Skeletal muscle cell (primary cell): ENCODE measurements at places on chromosomes 1 and 21.

DNA sequence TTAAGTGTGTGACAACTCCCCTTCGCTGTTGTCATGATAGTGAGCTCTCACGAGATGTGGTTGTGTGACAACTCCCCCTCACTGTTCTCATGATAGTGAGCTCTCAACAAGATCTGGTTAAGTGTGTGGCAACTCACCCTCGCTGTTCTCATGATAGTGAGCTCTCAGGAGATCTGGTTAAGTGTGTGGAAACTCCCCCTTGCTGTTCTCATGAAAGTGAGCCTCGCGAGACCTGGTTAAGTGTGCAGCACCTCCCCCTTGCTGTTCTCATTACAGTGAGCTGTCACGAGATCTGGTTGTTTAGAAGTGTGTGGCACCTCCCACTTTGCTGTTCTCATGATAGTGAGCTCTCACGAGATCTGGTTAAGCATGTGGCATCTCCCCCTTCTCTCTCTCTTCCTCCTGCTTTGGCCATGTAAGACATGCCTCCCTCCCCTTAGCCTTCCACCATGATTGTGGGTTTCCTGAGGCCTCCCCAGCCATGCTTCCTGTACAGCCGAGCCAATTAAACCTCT, 25.1 kb upstream of the LSS start:
- no peak for DNase-seq

GRCh38 chr1:26993237-26994019, at the start of gene TRNP1:
TSS of gene TRNP1 (plus strand) at chr1:26993692. CDS start at chr1:26993787, 95 bp downstream.
- DNase-seq, result peak; percentile 45

DNA sequence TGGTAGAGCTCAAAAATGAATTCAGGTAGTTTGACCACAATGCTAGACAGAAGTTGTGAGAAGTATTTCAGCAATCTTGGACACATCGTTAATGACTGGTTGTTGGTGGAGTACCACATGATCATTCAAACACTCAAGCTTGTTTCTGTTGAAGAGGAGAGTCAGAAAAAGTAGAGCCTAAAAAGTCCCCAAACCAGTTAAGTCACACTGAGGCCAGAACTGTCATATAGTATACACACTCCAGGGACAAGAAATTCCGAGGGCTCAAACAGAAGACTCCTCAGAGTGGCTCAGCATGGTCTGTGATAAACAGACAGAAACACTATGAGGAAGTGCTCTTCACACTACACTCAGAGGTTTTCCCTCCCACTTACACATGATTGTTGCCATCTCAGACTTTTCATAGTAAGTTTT, 5.8 kb downstream of the TRIM33 start:
- DNase-seq, result no peak

DNA sequence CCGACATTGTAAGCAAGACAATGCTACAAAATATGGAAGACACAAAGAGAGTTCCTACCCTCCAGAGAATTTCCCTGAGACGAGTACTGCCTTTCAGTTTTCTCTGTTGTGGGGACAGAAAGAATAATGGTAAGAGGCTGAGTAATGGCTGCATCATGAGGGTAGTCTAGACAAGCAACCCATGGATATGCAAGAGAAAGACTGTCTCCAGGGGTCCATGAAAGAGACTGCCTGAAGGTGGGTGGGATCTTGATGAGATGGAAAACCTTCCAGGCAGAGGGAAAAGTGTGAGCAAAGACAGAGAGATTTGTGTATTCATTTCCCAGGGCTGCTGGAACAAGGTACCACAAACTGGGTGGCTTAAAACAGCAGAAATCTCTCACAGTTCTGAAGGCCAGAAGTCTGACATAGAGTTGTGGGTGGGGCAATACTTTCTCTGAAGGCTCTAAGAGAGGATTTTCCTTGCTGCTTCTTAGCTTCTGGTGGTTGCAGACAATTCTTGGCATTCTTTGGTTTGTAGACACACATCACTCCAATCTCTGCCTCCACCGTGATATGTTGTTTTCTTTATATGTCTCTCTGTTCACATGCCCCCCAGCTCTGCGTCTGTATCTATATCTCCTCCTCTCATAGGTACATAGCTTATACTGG, 41.4 kb downstream of the ANP32E start:
- no peak for DNase-seq

DNA sequence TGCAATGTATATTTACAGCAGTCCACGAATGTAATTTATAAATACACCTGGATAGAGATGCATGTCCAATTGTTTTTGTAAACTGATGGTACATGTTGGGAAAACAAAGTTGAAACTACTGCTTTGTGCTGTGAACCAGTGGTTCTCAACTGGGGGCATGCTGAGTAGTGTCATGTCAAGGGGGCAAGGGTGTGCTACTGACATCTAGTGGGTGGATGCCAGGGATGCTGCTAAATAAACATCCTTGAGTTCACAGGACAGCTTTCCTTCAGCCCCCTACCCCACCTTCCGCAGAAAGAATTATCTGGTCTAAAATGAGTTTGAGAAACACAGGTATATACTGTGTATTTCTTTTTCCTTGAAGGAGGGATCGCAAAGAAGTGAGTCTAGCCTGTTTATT, 95.9 kb downstream of the RASAL2 start:
- no peak for DNase-seq

GRCh38 chr1:172121081-172121717, 279.9 kb downstream of the DNM3 start:
- no peak for DNase-seq

GRCh38 chr21:41536827-41537103, 28.8 kb upstream of the TMPRSS2 start:
- no peak for DNase-seq

DNA sequence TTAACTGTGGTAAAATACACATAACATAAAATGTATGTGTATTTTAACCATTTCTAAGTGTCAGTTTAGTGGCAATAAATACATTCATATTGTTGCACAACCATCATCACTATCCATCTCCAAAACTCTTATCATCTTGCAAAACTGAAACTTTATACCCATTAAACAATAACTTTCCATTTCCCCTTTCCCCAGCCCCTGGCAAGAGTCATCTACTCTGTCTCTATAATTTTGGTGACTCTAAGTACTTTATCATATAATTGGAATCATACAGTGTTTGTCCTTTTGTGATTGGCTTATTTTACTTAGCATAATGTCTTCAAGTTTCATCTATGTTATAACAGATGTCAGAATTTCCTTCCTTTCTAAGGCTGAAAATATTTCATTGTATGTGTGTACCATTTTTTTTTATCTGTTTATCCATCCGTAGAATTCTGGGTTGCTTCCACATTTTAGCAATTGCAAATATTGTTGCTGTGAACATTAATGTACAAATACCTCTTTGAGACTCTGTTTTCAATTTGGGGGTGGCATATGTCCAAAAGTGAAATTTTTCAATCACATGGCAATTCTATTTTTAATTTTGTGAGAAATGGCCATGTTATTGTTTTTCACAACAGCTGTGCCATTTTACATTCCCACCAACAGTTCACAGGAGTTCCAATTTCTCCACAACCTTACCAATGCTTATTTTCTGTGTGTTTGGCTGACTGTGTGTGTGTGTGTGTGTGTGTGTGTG, 153.9 kb upstream of the GORAB start:
- DNase-seq, result no peak

GRCh38 chr1:237684236-237684635, 206.5 kb downstream of the ZP4 start:
- no peak for DNase-seq

- DNase-seq, result no peak
Observed at GRCh38 chr1:101135526-101135925, 101.3 kb upstream of the S1PR1 start.

- DNase-seq, result no peak
Observed at GRCh38 chr1:12372761-12373160, 142.9 kb downstream of the VPS13D start.

GRCh38 chr1:157007306-157007705, 38.2 kb downstream of the ARHGEF11 start:
- no peak for DNase-seq

GRCh38 chr1:64502083-64502482, 32.2 kb downstream of the CACHD1 start:
- DNase-seq, result no peak

GRCh38 chr1:53769780-53770179, 30.8 kb upstream of the GLIS1 start:
- peak; percentile 13 for DNase-seq

- DNase-seq, result no peak
Observed at GRCh38 chr1:67468066-67468718, 38.0 kb upstream of the SERBP1 start.

DNA sequence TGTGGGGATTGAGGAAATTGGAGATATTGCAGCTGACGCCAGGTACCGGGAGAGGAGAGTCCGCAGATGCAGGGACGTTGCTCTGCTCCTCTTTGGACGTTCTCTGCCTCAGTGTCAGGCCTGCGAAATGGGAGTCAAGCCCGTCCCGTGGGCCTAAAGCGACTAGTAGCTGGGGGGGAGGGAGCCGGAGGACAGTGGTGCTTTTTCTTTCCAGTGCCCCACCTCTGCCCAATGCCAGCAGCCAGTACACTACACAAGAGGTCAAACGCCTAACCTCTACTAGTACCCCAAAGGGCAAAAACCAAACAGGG, 413.6 kb upstream of the ESRRG start:
- no peak for DNase-seq

DNA sequence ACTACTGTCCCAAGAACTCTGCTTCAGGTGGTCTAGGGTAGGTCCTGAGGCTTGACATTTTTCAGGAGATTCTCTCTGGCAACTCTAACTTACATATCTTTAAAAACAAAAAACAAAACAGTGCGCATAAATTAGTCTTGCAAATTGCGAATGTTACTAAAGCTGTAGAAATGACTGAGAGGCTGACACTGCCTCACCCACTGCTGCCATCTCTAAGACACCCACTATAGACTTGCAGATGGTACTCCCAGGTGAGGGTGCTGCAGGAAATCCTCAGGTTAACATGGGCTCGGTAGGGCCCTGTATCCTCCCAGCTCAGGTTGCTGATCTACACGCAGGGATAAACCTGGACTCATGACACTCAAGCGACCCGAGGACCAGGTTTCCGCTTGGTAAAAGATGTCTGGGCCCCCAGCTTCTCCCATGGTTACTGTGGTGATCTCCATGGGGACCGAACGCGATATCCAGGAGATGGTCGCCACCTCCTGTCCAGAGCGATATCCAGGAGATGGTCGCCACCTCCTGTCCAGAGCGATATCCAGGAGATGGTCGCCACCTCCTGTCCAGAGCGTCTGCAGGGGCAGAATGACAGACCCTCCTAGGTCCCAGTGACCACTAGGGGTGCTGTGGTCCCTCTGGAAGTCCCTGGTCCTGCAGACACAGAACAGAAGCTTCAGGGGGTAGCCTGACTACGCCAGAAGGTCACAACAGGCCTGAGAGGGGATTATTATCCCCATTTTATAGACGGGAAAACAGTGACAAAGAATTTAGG, 16.2 kb upstream of the LY9 start:
- no peak for DNase-seq

- no peak for DNase-seq
Observed at GRCh38 chr1:117613249-117613968, 7.6 kb downstream of the TENT5C start.

DNA sequence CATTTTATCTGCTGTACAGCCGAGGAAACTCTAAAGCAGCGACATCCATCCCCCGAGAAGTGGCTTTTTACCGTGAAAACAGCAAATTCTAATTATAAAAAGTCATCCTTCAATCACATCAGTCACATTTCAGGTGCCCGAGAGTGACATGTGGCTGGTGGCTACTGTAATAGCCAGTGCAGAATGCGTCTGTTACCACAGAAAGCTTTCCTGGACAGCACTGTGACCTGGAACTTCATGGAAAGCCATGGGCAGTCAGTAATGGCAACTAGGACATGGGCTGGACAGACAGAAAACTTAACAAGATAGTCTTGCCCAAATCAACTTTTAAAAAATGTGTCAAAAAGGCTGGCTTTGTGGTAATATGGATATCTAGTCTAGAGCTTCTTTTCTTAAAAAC, 106.6 kb downstream of the BCAR3 start:
- no peak for DNase-seq

GRCh38 chr21:38112219-38112789, 144.5 kb upstream of the KCNJ15 start:
- no peak for DNase-seq

DNA sequence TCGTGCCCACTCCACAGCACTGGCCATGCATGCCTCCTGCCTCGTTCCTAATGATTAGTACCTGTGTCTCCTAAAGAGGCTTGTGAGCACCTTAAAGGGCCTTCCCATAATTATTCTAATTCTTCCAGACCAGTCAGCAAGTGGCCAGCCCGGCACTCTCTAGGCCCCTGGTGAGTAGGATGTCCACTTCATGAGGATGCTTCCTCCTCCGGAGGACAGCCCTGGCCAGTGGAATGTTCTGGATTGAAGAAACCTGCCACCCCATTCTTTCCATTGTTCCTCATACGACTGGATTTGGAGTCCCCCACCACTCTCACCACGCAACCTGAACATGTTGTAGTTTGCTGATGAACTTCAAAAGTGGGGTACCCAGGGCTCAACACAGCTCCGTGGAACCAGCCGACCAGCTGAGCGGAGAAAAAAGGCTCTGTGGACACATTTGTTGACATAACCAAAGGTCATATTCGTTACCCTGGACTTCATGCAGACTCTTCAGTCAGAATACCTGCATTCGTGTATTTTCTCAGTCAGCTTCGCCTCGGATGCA, 46.7 kb upstream of the LBR start:
- no peak for DNase-seq

DNA sequence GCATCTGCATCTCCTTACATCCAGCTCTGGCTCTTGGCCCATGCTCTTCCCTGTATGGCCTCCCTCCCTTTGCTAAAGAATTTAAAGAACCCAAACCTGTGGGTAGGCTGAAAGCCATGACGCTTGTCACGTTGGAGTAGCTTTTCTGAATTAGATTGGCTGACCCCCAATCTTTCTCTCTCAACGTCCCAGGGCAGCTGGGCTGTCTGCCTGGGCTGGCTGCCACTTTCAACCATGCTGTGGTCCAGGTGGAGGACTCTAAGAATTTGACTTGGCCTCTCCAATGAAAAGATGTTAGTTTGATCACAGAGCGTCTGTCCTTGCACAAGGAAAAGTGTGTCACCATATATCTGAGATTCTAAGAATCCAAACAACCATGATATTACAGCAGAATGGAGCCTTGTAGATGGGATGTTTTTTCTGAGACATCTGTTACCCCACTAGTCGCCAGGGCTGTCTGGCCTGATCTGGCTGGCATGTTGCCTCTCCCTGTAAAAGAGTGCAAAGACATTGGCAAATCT, 6.5 kb upstream of the IGSF3 start:
- DNase-seq, result no peak

DNA sequence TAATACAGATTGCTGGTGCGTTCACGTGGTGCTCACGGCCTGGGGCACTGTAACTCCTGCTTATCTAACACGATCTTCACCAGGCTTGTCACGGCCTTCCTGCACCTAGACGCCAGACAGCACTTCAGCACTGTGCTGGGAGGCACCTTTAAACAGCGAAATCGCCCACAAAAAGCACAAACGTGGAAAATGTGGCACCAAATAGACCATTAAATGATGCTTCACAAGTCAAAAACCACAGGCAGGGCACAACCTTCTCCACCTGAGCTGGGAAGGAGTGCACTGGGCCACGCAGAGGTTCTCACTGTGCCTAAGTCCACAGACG, 20.0 kb downstream of the IBA57 start:
- no peak for DNase-seq
